ENCODE measurements at places on chromosomes 1 and 21.

DNA sequence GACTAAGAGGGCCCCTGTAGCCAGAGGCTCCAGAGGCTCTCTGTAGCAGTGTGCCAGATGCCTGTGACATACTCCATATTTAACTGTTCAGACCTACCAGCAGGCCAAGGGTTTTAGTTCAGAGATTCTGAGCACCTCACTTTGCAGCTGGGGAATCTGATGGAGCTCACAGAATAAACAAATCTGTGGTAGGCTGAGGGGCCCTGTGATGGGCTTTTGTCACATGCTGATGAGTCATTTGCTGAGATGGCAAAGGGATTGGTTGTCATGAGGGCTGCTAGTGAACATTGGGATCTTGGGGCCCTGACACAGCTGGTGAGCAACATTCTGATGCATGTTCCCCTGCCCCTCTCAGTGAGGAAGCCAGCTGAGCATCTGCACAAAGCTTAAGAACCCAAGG, 482.2 kb downstream of the CAMTA1 start:
- DNase-seq, result no peak

- DNase-seq, result no peak
Observed at GRCh38 chr1:216330262-216330661, 93.0 kb downstream of the USH2A start.

DNA sequence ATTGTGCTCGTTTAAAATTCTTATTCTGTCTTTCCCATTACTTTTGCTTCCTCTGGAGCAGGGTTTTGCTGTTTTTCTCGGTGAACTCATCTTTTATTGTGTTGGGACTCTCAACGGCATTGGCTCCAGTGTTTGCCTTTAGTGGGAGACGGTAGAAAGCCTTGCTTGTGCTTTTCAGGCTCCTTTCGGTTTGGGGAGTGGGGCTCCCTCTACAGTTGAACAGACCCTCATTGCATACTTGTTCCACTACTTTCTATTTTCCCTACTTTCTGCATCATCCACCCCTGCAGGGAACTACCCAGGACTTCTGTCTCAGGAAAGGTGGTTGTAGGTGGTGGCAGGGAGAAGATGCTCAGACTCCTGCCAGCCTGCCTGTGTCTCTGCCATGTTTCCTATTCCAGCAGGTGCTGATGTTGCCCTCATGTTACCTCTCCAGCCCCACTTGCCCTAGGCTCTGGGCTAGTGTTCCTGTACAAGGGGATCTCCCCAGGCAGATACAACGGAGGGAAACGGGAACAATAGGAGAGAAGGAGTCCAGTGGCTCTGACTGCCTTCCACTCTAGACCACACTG, 68.5 kb upstream of the ZBTB18 start:
- no peak for DNase-seq

DNA sequence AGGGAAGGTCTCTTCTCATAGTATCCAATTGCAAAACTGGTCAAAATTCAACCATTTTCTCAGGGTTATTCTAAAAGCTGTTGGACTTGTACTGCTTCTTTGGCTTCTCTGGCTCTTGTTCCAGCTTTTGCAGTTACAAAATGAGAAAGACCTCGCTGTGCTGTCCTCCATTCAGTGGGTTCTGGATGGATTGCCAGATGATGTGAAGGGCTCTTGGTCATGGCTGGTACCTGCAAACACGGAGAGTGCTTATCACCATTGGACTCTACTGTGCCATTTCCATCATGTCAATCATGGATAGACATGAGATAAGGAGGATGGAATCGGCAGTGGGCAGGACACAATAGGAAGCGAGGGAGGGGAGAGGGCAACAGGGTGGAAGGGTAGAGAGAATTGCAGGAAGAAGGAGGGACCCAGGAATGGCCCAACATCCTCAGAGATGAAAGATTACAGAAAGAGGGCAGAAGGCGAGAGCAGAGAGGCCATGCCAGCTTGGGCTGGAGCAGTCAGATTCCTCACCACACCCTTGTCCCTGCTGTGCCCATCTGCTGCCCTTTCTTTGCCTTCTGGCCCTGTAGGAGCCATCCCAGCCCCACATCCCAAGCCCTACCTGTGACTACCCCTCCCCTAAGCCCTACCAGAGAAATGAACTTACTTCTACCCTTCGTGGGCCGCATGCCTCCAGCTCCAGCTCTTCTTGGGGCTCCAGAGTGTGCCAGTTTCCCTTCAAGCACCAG, 70.3 kb downstream of the HIVEP3 start:
- no peak for DNase-seq

DNA sequence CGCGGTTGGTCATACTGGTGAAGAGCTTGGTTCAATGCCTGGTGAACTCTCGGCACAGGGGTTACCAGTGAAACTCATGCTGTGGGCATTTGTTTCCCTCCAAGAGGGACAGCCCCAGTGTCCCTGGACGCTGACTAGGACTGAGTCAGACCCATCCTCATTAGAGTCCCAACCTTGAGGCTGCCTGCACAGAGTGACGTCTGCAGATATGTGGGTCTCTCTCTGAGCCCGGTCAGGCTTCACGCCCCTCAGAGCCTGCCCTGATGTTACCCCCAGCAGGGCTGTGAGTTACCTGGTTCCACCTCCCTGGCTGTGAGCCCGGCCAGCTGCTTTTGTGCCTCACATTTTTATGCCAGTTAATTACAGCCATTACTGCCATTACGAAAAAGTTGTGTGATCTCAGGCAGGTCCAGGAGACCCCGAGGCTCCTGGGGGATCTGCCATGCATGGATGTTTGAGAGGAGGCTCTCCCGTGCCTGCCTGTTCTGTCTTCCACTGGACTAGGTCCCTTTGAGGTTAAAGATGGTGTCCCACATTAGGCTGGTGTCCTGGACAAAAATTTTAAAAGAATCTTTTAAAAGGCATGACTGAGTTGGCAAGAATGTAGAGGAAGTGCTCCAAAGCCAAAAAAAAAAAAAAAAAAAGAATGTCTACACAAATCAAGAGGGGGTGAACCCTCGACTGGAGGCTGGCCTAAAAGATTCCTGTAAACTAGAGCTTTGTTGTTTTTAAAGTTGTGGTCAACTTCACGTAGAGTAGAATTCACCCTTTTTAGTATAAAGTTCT, 36.6 kb upstream of the PADI1 start:
- peak; percentile 47 for DNase-seq

Data from right renal cortex interstitium (tissue), 3 donors.